ENCODE measurements at places on chromosomes 5 and 9. TPM values are rescaled to one million over a fixed set of nuclear protein-coding genes. Genes with fewer than 3 reads are reported as not detected.

CBY3 gene
- total RNA-seq = not detected

TAF11L10 gene
- total RNA-seq = not detected

ZFR gene
- 54.0 TPM for total RNA-seq

IPPK gene
- total RNA-seq = 17.6 TPM

SLC45A2 gene
- under 0.01 TPM for total RNA-seq

EXD3 gene
- 12.2 TPM for total RNA-seq

TMOD1 gene
- 1.7 TPM for total RNA-seq

ABCA2 gene
- 4.5 TPM for total RNA-seq

PCDHA4 gene
- total RNA-seq = under 0.01 TPM

SPATA31D3 gene
- not detected for total RNA-seq

OR1L6 gene
- not detected for total RNA-seq

TLX3 gene
- not detected for total RNA-seq

All from dermis microvascular lymphatic vessel endothelial cell (primary cell).